ENCODE measurements at places on chromosomes 4 and X.

GRCh38 chrX:32455704-32456103, 755.6 kb downstream of the DMD start:
- DNase-seq = no peak

DNA sequence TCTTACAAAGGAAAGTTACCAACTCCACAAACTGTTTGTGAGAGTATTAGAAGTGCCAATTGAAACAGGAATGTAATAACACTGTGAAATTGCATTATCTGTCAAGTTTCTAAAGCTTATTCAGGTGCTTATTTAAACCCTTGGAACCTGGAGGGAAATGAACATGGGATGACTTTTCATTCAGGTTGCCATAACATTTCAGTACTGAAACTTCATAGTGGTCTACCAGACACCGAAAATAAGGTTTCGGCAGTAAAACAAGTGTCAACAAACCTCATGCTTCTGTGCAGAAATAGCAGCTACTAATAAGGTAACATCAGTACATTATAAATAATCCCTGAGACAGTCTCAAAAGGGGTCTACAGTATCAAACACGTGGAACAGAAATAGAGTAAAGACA, 890.7 kb upstream of the INTU start:
- no peak for DNase-seq

GRCh38 chrX:38346150-38346549, 6.3 kb upstream of the OTC start:
- no peak for DNase-seq

DNA sequence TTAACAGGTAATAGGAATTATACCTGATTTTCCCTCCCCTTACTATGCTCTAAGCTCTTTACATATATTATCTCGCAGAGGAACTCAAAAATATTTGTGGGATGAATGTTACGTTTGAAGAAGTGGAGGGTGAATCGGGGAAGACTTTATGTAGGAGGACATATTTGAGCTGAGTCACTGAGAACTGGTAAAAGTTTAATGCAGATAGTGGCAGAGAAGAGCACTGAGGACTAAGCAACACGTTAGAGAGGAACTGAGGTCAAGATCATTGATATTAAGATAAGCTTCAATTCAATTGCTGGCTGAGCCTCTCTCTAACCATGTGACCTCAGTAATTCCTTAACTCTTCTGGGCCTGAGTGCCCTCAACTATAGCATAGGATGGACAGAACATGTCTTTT, 26.4 kb upstream of the ELOVL6 start:
- no peak for DNase-seq

- no peak for DNase-seq
Observed at GRCh38 chr4:140208921-140209320, 54.9 kb upstream of the MAML3 start.

GRCh38 chr4:141435446-141436225, 200.7 kb upstream of the IL15 start:
- no peak for DNase-seq

DNA sequence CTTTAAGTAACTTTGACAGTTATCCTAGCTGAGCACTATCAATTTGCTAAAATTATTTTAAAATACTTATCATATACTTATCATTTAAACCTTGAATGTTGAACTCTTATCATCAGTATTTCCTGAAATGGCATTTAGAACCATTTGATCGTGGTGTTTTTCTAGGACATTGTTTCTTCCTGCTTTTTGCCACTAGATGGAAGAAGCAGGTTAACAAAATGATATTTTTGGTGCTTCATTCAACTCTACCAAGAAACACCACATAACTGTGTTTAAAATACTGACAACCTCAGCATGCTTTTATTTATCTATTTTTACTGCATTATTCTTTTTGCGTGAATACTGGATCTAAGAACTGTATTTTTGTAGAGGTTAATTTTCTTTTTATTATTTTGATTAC, 44.6 kb downstream of the C4orf33 start:
- DNase-seq = no peak

- DNase-seq = no peak
Observed at GRCh38 chrX:3451571-3451970, 105.1 kb upstream of the MXRA5 start.

DNA sequence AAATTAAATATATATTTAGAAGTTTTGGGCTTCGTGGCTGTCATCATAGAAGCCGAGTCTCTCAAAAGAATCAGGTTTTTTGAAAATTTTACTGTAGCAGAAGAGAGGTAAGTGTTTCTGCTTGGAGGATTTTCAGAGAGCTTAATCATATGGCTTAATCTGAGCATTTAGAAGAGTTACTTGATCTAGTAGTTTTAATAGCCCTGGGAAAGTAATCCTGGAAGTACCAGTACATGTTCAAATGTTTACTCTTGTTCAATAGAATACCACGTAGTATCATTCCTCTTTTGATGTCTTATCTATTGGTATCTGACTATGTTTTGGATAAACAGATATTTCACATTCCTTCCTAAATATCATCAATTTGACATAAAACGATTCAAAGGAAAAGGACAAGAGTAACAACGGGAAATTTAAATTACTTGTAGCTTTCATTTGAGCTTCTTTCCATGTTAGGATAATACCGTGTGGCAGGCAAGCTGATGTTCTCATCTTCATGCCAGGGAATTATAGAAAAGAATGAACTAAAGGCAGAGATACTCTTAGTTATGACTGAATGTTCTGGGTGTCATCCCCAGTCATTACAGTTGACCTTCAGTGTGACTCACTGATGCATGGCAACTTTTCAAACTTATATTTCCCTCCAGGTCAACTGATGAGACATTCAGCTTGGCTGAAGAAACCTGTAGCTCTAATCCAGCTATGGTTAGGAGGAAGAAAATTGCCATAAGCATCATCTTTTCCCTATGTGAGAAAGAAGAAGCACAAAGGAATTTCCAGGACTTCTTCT, 89.8 kb downstream of the FNIP2 start:
- DNase-seq = no peak

- DNase-seq = no peak
Observed at GRCh38 chr4:185237175-185237574, 27.8 kb downstream of the SNX25 start.

DNA sequence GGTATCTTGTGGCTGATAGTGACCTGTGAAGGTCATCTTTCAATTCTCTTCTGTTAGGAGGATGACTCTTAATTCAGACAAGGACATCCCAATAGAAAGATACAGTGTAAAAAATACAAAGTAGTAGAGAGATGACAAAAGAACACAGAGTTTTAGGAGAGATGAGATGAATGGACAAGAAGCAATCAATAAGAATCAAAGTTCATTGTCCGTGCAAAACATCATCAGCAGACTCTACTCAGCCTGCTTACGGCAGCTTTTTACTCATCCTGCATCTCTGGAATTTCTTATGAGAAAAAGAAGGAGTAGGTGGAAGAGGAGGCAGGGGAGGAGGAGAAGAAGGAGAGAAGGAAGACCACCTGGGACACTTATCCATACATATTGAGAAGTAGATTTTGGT, 2131.7 kb downstream of the ARAP2 start:
- DNase-seq = no peak

- DNase-seq = no peak
Observed at GRCh38 chr4:26905172-26905571, 44.5 kb downstream of the STIM2 start.

GRCh38 chr4:75673959-75674328, 733 bp upstream of the G3BP2 start:
- no peak for DNase-seq

DNA sequence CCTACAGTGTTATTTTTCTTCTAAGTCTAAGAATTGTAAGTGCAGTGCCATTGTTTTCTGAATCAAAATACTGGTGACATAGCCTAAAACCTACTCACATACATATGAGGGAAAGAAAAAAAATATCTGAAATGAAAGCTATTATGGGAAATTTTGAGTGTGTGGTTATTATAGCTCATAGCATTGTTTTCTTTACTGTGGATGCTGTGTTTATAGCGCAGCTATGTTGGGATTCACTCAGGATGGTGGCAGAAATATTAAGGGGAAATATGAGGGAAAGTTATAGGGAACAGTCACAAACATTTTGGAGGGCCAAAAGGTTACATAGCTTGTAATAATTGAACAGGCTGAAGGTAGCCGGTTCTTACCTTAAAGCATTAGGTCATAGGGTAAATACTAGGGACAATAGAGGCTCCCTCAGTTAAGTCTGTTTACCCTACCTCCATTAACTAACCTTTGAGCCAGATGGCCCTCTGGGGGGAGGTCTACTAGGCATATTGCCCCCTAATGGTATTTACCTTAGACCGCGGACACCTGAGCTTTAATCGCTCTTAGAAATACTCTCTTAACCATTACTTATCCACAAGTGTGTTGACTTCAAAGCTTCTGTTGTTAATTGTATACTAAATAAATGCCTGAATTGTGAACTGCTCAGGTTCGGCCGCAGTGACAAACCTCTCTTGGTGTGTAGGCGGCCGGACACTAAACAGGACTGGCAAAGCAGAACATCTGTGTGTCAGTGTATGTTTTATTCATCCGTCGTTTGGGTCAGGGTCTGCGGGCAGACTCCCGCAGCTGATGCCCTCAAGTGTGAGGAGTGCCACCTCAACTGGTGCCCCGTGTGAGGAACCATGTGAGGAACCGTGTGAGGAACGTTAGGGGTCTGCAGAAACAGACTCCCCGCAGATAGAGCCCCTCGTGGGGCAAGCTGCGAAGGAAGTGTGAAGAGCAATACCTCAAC, 21.3 kb upstream of the SULT1B1 start:
- DNase-seq = no peak

- no peak for DNase-seq
Observed at GRCh38 chr4:173025131-173025530, 143.5 kb upstream of the GALNT7 start.

DNA sequence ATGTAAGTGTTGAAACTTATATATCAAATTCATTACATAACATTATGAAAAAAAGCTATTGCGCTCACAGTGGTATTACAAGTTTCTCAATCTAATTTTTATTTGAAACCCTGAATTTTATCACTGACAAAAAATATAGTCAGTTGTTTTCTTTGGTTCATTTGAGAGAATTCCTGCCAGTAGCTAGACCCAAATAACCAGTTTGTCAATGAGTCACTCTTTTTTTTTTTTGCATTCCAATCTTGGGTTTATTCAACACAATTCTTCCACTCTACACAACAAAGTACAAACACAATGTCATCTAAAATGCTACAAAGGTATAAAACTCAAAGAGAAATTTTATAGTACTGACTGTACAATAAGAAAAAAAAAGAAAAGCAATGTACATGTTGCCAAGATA, 13.1 kb downstream of the HPF1 start:
- no peak for DNase-seq

DNA sequence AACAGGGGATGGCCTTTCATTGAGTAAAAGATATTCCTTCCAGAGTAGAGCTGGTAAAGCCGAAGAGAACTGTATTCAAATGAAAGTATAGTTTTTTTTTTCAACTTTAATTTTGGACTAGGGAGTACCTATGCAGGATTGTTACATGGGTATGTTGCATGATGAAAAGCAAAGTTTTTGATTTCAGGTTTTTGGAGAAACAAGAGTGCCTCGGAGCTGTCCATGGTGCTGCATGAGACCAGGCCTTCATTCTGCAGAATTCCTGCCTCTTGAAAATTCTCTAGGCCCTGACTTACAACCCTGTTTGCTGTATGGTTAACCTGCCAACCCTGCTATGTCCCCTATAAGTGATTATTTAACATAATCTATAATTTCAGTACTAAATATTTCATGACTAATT, 1065.7 kb upstream of the FTHL17 start:
- DNase-seq = no peak

GRCh38 chrX:119763181-119763580, 4.8 kb downstream of the SOWAHD start:
- no peak for DNase-seq

GRCh38 chr4:112222219-112222955, 9.2 kb upstream of the AP1AR start:
- no peak for DNase-seq

GRCh38 chr4:141132709-141133145, 542 bp downstream of the RNF150 start:
- DNase-seq = no peak

- no peak for DNase-seq
Observed at GRCh38 chr4:187433141-187433540, 562.4 kb upstream of the ZFP42 start.

- DNase-seq = no peak
Observed at GRCh38 chrX:74225111-74225510, 78.9 kb upstream of the ZCCHC13 start.

- DNase-seq = no peak
Observed at GRCh38 chr4:97238956-97239666, 904.2 kb downstream of the STPG2 start.

GRCh38 chr4:81609844-81610243, 138.1 kb upstream of the RASGEF1B start:
- DNase-seq = no peak

- DNase-seq = no peak
Observed at GRCh38 chr4:24195991-24196736, 306.3 kb upstream of the PPARGC1A start.

DNA sequence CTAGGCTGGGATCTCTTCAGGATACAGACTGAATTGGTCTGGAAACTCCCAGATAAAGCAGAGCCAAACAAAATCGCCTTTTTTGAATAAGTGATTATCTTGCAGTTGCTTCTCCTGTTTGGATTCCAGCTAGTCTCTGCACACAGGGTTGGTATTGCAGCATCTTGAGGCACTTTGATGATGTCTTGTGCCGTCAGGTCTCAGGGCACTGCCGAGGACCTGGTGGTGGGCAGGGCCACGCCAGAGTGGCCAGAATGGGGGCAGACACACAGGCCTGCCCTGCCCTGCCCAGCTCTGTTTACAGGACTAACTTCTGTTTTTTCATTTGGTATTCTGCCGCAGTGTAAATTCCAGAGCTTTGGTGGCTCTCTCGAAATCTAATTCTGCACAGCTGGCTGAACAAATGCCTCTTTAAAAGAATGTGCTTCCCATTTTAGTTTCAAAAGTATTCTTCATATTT, 276.1 kb downstream of the NR3C2 start:
- DNase-seq = no peak

- DNase-seq = no peak
Observed at GRCh38 chr4:47816748-47817147, 21.1 kb downstream of the CORIN start.

- peak; percentile 89 for DNase-seq
Observed at GRCh38 chr4:77819843-77820648, 878 bp upstream of the CNOT6L start.

- DNase-seq = no peak
Observed at GRCh38 chrX:46262304-46262703, 282.9 kb downstream of the ZNF674 start.

DNA sequence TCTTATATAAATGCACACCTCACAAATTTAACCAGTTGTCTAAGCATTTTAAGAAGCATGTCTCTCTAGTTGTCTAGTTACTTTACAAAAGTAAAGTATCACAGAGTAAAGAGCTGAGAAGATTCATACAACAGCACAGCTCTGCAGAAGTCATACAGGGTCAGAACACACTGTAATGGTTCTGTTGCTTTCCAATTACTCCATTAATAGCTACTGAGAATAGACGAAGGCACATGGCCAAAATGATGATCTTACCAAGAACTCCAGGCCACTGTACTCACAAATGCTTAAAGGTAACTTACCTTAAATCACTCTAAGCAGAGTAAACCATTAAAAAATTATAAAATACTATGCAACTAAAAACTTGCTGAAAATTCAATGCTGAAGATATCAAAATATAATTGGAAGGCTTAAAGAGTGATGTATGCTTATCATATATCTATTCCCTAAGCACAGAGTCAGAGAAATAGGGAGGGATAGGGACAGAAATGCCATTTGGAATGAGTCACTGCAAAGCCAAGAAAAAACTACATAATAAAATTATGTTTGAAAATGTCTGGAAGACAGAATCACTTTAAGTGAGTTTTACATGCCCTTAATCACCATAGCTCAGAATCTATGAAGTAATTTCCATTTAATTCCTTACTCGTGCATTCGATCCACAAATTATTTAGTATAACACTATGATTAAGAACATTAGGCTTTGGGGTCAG, 71.0 kb downstream of the DDX60L start:
- DNase-seq = no peak
